Common myeloid progenitor, CD34-positive (primary cell): ENCODE measurements at places on chromosomes 7 and 10.

GRCh38 chr7:37439653-37440026, 9.0 kb downstream of the ELMO1 start:
- no peak for DNase-seq

- DNase-seq = no peak
Measured at GRCh38 chr10:61692447-61693010, 29.8 kb downstream of the CABCOCO1 start.

- DNase-seq = no peak
Measured at GRCh38 chr7:129769866-129770808, 158.6 kb downstream of the NRF1 start.

- DNase-seq = no peak
Measured at GRCh38 chr7:139431010-139431409, 52.5 kb downstream of the KLRG2 start.

DNA sequence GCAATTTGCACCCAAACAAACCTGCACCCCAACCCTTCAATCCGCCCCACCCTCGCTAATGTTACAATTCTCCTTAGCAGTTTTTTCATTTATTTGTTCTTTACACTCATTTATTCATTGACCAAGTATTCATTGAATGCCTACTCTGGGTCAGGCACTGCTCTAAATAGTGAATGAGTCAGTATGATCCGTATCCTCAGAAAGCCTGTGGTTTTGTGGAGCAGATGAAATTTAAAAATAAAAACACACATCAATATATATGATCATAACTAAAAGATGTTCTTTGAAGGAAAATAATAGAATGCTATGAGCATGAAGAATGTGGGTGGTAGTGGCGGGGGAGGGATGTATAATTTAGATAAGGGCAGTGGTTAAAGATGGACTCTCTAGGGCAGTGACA, 13.3 kb downstream of the IFIT5 start:
- no peak for DNase-seq

- DNase-seq = no peak
Measured at GRCh38 chr10:91073286-91073979, 147.0 kb upstream of the PCGF5 start.

- no peak for DNase-seq
Measured at GRCh38 chr7:151845412-151846205, 31.3 kb downstream of the PRKAG2 start.

GRCh38 chr7:16318989-16319915, 102.1 kb downstream of the CRPPA start:
- no peak for DNase-seq
